ENCODE measurements at places on chromosomes 3 and 15.

DNA sequence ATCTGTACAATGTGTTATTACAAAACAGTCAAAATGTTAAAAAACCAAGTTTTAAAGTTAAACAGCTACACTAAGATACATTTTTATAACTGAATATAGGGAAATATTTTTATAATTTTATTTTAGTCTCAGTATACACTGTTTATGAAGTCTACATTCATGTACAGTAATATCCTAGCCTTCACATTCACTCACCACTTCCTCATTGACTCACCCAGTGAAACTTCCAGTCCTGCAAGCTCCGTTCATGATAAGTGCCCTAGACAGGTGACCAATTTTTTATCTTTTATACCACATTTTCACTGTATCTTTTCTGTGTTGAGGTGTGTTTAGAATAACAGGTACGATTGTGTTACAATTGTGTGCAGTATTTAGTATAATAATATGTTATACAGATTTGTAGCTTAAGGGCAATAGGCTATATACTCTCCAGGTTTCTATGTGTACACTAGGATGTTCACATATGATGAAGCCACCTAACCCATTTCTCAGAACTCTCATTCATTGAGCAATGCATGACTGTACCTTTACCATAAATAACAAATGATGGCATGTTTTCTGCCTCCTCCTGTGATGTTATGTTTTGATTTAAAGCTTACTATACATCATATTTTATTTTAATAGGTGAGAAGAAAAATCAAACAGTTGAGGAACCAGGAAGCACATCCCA lies 388.4 kb upstream of the NDN start:
- no peak for DNase-seq

- no peak for DNase-seq
Observed at GRCh38 chr3:41652931-41653330, 309.0 kb downstream of the ULK4 start.

- DNase-seq = no peak
Observed at GRCh38 chr3:42936157-42936981, 30.4 kb downstream of the ZNF662 start.

DNA sequence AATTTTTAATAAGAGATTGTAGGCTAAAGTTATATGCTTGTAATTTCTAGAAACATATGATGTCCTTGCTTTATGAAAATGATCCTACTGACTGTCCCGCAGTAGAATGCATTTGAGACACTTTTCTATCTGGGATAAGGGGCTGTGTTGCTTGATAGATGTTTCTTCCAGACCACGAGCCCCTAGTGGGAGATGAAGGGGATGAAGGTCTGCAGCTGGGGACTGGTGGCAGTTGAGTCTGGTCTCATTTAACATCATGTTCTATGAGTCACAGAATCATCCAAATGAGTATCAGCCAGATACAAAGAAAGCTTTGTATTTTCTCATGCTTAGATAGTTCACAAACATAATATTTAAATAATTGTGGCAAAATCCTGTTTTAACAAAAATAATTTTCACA lies 84.3 kb upstream of the PRTG start:
- DNase-seq = no peak

- no peak for DNase-seq
Observed at GRCh38 chr3:133123636-133124035, 85.4 kb downstream of the TMEM108 start.

DNA sequence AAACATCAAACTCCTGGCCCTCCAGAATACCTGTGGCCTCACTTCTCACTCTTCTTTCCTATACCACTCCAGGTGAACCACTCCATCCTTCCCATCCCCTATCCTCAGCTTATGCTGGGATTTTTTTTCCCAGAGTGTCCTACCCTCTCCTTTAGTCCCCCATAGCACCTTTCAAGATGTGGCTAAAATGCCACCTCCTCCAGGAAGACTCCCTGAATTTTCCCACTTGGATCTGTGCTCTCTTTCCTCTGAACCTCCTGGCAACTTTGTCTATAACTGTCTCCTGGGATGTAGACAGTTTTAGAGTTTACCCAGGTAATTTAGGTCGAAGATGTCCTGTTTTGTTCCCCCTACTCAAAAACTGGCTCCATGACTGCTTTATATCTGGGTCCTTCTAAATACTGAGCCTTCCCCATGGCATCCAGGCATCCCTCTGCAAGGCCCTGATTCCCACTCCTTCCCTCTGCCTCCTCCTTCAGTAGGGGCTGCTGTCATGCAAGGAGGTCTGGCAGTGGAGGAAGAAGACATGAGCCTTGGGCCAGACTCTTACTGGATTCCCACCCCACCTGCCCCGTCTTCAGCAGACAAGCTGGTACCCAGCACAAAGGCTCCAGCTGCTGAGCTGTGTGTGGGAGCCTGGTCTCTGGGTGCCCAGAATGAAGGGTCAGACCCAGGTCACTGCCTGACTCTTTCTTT lies 161.5 kb downstream of the SMAD6 start:
- DNase-seq = no peak

DNA sequence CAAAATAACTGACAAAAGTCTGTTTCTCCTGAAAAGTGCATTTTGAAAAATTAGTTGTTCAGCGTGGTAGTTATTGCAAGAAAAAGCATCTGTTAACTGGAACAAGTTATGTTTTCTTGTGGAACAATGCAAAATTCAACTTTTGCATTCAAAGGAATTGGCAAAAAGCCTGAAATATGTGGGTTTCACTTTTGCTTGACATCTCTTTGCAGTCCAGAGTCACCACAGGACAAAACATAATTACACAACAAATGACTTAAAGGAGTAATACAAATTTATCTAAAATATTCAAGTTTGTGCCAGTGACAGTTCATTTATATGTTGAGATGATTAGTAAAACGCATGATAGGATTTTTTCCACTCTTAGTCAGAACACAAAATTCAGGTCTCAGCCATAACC lies 96.3 kb upstream of the P2RY1 start:
- DNase-seq = no peak

DNA sequence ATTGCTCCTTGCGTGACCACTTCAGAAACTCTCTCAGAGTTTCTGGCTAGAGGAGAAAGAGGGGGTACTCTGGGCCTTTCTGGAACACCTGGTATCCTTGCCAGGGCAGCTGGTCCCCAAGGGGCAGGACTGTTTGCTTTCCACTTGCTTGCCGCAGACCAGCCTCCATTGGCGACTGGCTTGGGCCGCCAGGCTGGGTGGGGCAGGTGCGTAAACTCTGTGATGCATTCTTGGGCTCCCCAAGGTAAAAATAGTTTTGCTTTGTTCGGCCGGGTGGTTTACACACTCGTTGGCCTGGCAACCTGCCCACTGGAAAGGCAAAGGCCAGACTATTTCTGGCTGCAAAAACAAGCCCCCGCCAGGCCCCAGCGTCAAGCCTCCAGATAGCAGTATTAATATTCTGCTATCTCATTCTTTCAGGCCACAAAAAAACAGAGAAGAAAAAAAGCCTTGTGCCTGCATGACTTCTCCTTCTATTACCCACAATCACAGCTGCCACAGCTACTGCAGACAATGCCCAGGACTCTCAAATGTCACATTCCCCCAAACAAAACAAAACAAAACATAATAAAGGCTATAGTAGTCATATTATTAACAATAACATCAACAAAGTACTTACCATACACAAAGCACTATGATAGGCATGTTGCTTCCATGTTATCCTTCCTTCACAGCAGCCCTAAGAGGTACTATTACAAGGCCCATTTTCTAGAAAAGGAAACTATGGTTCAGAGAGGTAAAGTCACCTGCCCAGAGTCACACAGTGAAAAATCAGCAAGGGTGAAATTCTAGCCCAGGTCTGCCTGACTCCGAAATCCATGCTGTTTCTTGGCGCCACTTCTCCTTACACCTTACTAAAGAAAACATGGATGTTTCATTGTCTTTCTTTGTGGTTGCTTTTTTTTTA lies 14.0 kb upstream of the SSUH2 start:
- DNase-seq = no peak

GRCh38 chr3:29240248-29240647 lies 40.6 kb upstream of the RBMS3 start:
- no peak for DNase-seq

GRCh38 chr3:13188181-13188779 lies 115.1 kb upstream of the IQSEC1 start:
- no peak for DNase-seq

DNA sequence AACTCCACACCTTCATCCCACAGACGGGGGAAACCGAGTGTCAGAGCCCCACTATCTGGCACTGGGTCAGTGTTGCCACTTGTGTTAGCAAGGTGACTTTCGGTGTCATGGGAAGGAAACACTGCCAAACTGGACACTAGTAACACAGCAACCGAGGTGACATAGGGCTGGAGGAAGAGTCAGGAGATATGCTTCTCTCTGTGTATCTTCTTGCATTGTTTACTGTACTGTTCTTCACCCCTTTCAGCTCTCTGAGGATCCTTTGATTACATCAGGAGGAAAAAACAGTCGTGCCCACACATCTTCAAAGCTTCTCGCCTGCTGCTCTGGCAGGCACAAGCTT lies 109.4 kb upstream of the RAD18 start:
- DNase-seq = no peak

DNA sequence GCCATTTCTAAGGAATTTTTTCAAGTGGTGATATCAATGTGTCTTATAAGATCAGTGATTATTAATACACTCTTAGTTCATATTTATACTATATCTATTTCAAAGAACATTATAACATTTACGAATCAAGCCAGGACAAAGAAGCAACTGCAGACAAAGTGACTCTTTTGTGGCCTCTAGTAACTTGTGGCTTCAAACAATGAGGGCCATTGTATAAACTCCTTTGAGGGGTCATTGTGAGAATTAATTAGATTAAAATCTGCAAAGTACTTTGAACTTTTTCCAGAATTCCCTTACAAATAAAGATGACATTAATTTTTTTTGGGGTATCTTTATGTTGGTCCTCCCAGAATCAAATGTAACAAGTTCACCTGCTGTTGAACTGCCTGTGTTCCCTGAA lies 12.3 kb upstream of the SLC30A4 start:
- no peak for DNase-seq

All from stimulated activated CD4-positive, alpha-beta T cell treated with anti-CD3 and anti-CD28 coated beads, Interleukin-15, amount 100 ng/mL, for 1 hour (primary cell).